ENCODE measurements at places on chromosomes 11 and 22.
A peak's percentile ranks its signal among the peaks of the same experiment; 100 is the strongest.

GRCh38 chr22:45600790-45601730, 70.6 kb upstream of the ATXN10 start:
- DNase-seq, result peak; percentile 76

GRCh38 chr22:48431014-48431413, 1396.7 kb downstream of the BRD1 start:
- no peak for DNase-seq

DNA sequence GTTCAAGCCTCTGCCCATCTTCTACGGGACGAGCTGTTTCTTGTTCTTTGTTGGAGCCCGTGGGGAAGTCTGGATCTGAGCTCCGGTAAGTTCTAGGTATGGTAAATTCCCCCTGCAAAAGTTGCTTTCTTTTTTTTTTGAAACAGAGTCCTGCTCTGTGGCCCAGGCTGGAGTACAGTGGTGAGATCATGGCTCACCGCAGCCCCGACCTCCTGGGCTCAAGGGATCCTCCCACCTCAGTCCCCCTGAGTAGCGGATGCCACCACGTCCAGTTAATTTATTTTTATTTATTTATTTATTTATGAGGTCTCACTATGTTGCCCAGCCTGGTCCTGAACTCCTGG, 35.5 kb upstream of the MOB2 start:
- DNase-seq, result no peak

DNA sequence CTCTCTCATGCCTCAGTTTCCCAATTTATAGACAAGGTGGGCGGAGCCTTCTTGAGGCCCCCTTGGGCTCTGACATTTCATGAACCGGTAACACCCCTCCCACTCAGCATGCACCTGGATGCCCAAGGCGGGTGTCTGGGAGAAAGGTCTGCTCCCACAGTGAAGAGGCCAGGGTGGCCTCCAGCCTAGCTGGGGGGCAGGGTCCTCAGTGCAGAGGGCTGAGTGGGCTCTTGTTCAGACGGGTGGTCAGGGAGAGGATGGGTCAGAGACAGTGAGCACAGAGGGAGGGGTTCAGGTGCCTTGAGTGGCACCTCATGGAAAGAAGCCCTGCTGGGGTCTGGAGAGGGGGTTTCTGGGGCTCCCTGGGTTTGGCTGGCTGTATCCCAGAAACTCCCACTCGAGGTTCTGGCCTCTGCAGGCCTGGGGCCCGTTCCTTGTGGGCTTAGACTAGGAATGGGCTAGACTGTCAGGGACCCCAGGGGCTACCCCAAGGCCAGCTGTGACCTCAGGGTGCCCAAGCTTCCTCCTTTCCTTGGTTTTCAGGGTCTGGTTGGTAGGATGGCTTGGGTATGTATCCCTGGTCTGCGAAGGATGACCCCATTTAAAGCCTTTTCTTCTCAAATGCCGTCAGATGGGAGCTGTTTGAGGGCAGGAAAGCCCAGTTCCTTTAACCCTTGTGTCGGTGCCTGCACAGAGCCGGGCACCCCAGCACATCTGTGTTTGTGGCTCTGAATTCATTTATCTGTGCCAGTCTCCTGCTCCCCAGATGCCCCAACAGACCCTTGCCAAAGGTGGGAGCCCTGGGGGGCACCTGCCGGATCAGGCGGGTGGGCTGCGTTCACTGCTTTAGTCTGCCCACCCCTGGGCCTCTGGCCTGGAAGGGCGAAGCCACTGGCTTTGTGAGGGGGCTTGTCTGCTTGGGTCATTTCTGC, 1.2 kb downstream of the SYNGR1 start:
- DNase-seq, result no peak

DNA sequence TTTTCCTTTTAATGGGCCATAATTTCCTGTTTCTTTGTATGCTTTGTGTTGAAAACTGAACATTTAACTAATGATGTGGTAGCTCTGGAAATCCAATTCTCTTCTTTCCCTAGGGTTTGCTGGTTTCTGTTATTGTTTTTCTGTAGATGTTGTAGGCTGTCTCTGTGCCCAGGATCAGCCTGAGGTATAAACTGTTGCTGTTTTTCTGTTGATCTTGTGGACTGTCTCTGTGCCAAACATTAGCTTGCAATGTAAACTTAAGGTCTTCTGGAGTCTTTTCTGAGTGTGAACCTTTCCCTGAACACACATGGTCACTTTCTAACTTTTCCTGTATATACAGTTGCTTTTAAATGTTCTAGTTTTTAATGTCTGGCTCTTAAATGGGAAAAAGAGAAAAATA, 5.9 kb upstream of the TSKU start:
- DNase-seq, result no peak

- peak; percentile 60 for DNase-seq
These were observed 21.8 kb downstream of the NF2 start for GRCh38 chr22:29625090-29625825.

- no peak for DNase-seq
These were observed 22.3 kb upstream of the BAIAP2L2 start for GRCh38 chr22:38132794-38133193.

GRCh38 chr11:20723366-20723765, 54.0 kb downstream of the NELL1 start:
- no peak for DNase-seq

DNA sequence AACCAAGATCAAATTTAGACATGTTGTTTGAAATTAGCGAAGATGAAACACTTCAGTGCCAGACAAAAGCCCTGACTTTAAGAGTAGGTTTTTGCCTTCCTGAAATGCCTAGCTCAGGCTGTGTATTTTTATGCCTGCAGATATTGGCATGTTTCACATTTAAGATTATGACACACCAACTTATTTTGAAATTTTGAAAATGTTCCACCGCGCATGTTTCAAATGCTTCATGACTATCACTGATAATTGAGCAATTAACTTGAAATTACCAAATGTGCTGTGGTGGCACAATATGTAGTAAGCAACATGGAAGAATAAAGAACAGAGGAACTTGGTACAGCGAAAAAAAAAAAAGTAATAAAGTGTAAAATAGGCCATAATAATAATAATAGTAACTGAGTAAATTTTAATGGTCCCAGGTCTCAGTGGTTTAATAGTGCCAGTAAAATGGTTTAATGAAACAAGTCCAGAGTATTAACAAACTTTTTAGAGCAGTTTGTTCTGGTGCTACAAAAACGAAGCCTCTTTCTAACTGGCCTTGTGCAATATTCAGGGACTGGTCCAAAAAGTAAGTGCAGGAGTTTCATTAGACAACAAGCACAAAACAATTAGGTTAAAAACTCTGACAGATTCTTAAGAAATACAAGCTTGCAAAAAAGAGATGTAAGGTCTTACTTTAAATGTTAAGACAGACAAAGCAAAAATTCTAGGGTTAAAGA, 112.5 kb upstream of the SOX6 start:
- DNase-seq, result no peak

DNA sequence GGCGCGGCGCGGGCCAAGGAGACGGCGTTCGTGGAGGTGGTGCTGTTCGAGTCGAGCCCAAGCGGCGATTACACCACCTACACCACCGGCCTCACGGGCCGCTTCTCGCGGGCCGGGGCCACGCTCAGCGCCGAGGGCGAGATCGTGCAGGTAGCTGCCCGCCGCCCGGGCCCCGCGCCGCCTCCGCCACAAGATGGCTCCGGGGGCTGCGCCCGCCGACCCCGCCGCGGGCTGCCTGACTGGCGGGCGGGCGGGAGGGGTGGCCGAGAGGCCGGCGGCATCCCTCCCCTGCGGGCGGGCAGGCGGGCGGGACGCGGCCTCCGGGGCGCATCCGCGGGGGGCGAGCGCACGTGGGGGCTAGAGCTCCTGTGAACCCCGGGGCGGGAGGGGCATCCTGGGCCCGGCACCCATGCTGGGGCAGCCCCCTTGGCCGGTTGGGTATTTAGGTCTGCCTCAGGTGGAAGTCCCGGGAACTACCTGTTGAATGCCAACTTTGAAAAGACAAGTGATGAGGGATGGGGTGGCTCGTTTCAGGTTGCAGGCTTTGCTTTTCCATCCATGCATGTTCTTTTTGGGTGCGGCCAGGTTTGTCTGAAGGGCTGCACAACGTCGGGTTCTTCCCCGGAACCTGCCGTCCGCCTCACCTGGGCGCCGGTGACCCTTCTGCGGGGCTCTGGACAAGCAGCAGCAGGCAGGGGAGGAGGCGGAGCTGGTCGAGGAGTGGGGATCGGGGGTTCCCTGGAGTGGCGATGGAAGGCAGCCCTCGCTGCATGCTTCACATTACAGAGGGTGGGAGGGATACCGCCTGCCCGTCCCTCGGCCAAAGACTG, 760 bp downstream of the ZNRF3 start:
- DNase-seq, result peak; percentile 23
